ENCODE measurements at places on chromosomes 16 and 17. TPM values are rescaled to one million over a fixed set of nuclear protein-coding genes. Genes with fewer than 3 reads are reported as not detected.

- no peak for DNase-seq
These were observed 11.0 kb upstream of the CRISPLD2 start for GRCh38 chr16:84808826-84809225.

- no peak for DNase-seq
These were observed 126.4 kb downstream of the USP22 start for GRCh38 chr17:20916383-20916782.

- peak; percentile 39 for DNase-seq
These were observed 376.5 kb downstream of the CDH11 start for GRCh38 chr16:64745258-64745930.

The CMTM1 gene
- polyA plus RNA-seq: 8.2 TPM

- no peak for DNase-seq
These were observed 6.9 kb downstream of the LMF1 start for GRCh38 chr16:963913-964312.

The CTRB1 gene
- polyA plus RNA-seq: not detected

DNA sequence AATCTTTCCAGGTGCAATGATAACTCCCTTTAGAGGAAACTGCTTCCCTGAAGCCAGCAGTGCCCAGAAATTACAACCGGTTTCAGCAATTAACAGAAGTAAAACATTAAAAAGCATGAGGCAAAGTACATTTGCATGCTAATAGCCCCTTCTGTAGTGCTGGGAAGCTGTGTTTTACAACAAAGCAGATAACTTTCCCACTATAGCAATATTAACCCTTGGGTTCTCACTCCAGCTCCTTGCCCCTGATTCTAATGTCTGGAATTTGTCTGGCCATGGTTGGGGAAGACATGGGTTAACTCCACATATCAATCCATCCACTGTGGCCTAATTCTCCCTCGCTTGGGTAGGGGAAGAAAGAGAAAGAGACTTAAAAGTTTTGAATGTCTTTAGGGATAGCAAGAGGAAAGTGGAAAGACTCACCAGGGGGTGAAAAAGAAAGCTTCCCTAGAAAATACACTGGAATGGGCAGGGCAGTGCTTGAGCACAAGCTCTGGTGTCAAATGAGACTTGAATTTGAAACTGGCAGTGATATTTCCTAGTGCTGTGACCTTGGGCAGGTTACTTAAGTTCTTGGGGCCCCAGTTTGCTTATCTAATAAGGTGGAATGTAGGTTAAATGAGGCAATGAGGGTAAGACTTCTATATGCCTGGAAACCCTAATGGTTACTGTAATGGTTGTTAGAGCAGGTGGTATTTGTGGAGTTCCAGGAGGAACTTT is 102.0 kb downstream of the SOX9 start:
- no peak for DNase-seq

- no peak for DNase-seq
These were observed 86.3 kb downstream of the DYNLRB2 start for GRCh38 chr16:80627108-80627507.

The PPY gene
- polyA plus RNA-seq: 0.19 TPM

DNA sequence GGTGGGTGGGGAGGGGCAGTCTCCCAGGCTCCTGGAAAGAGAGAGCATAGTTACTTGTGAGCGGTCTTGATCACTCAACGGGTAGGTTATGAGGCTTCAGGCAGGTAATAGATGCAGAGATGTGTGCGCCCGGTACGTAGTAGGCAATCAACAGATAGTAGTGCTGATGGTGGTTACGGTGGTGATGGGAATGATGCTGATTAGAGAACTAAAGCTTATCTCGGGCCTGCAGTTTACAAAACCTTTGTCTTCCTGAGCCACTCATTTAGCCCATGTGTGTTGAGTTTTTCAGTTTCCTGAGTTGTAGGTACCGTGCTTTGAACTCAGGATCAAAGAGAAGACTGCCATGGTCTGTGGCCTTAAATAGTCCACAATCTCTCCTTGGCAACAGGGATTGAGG is 401.0 kb downstream of the SNX29 start:
- no peak for DNase-seq

The TP53TG3F gene
- not detected for polyA plus RNA-seq

- no peak for DNase-seq
These were observed 160.6 kb upstream of the RPL38 start for GRCh38 chr17:74042744-74043486.

GRCh38 chr16:70378869-70379493 is 32.3 kb downstream of the DDX19A start:
- no peak for DNase-seq

DNA sequence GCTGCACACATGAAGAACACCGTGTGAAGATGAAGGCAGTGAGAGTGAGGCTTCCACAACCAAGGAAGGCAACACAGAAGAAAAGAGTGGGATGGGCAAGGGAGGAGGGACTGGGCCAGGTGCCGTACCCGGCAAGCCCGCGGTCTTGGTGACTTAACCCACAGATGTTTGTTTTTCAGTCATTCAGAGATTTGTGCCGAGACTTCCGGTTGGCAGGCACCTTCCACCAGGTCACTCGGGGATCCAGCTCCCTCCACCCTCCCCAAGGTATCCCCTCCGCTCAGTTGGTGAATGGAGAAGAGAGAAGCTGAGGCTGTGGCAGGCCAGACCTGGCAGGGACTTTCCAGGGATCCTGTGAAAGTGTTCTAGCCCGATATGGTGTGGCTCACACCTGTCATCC is 4.9 kb upstream of the KREMEN2 start:
- DNase-seq: no peak

The CDH3 gene
- polyA plus RNA-seq: 67.6 TPM

- DNase-seq: peak; percentile 78
These were observed 25.7 kb downstream of the MRC2 start for GRCh38 chr17:62653002-62653825.

DNA sequence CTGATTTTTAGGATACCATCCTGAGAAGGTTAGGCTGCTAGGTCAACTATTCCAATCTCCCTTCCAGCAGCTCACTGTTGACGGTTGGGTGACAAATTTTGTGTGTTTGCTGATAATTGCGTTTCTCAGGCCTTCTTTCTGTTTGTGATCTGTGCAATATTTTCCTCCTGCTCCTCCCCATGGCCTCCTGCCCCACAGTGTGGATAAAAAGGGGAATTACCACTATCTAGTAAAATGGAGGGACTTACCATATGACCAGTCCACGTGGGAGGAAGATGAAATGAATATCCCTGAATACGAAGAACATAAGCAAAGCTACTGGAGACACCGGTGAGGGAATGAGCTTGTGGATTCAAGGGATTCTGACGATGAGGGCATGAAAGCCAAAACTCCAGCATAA is 9.2 kb downstream of the CHD3 start:
- peak; percentile 34 for DNase-seq

DNA sequence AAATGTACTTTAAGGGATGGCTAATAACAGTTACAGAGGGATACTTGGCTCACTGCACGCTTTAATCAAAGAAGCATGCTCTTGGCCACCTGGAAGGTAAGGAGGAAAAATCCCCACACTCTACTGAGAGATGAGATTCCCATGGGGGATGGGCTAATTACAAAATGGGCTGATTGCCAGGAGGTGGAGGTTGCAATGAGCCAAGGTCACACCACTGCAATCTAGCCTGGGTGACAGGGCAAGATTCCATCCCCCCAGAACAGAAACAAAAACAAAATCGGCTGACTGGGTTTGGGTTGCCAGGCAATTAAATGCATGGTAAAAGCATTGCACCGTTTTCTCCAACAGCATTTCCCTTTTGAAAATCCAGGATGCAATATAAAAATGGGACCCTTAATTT is 18.0 kb downstream of the N4BP1 start:
- no peak for DNase-seq

DNA sequence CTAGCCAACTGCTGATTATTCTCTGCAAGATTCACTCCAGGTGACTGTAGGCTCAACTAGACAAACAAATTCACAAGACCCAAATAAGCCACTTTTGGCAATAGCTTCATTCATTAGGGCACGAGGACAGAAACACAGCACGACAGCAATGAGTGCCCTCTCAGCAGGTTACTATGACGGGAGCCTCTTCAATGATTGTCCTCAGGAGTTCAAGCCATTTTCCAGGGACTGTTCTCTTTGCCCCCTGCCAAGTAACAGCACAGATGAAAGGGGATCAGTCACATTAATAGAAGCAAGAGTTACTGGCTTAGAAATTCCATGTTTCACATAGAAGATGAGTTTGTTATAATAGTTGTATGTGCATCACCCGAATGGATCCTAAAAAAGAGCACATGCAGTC is 712.2 kb downstream of the CDH8 start:
- DNase-seq: no peak

DNA sequence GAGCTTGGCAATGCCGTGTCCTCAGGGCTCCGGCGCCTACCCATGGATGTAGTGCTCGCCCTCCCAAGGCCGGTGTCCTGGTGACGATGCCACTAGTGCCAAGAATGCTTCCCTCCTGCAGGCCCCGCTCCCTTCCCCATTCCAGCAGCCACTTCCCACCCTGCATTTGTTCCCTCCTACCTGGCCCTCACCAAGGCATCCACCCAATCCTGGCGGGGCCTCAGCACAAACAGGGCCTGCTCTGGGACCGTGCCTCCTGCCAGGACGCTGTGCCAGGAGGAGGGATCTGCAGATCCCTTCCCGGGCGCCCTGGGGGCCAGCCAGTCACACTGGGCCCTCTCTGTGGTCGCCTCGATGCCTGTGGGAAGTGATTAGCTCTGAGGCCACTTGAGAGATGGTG is 25.1 kb downstream of the ABR start:
- DNase-seq: no peak

The FOXL1 gene
- 15.1 TPM for polyA plus RNA-seq

The DCUN1D3 gene
- polyA plus RNA-seq: 12.3 TPM

- DNase-seq: no peak
These were observed 106.2 kb downstream of the BRIP1 start for GRCh38 chr17:61757168-61757567.

DNA sequence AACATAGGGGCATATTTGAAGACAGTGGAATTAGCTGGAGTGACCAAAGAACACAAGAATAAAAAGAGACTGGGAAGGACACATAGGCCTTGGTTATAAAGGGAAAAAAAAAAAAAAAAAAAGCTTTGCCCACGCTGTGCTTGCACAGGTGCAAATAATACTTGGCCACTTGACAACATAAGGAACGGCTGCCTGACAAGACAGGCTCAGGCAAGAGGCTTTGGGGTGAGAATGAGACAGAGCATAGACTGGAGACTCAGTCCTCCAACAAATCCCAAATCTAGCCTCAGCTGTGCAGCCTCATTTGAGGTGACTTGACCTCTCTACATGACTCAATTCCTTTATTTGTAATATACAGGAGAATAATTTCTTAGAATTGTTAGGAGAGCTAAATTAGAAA is 332.8 kb upstream of the DYNLRB2 start:
- no peak for DNase-seq

The CACNG1 gene
- polyA plus RNA-seq: not detected

- no peak for DNase-seq
These were observed at the start of gene YBX2 for GRCh38 chr17:7294614-7295153. YBX2 (minus strand) TSS chr17:7294639; CDS start chr17:7294500, 139 bp downstream.

- DNase-seq: peak; percentile 44
These were observed 26.6 kb upstream of the KCNG4 start for GRCh38 chr16:84266451-84266850.

DNA sequence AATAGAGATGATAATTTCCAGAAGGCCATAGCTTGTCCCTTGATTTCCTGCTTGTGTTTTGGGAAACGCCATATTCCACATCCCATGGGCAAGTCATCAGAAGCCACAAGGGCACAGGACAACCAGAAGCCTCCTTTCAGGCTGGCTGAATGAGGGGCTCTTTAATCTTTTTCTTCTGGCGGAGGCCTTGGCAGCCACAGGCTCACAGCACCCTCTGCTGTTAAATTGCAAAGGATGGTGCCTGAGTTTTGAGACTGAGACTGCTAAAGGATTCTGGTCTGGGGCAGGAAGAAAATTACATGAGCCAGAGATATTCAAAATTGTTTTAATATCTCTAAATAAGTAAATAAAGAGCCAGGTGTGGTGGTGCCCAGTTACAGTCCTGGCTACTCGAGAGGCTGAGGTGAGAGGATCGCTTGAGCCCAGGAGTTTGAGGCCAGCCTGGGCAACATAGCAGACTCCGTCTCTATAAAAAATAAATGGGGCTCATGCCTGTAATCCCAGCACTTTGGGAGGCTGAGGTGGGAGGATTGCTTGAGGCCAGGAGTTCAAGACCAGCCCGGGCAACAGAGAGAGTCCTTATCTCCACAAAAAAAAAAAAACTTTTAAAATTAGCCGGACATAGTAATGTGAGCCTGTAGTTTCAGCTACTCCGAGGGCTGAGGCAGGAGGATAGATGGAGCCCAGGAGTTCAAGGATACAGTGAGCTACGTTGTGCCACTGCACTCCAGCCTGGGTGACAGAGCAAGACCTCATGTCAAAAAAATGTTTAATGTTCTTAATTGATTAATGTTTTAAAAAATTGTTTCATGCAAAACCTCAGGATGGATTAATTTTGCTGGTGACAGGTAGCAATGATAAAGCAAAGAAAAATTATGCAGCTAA is 26.3 kb downstream of the AARSD1 start:
- peak; percentile 47 for DNase-seq

DNA sequence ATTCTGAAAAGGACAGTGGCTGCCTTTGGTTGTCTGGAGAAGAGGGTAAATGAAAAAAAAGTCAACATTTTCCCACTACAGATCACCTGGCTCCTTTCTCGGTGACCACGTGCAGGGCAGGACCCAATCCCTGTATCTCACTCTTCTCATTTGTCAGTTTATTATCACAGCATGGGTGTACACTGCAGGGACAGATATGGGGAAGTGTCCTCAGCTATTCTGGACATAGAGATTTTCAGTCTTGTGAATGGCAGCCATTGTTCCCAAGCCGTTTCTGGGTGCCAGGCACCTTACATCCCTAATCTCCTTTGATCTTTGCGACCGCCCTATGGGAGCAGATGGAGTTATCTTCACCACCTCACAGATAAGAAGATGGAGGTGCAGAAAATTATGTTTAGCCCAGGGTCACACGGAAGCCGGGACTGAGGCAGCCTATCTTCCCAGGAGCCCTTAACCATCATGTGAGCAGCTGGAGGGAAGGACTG is 7.2 kb downstream of the ADORA2B start:
- DNase-seq: no peak

- no peak for DNase-seq
These were observed 111.1 kb downstream of the VPS53 start for GRCh38 chr17:603406-604114.

- no peak for DNase-seq
These were observed 39.3 kb downstream of the CHCT1 start for GRCh38 chr17:60461584-60461983.

DNA sequence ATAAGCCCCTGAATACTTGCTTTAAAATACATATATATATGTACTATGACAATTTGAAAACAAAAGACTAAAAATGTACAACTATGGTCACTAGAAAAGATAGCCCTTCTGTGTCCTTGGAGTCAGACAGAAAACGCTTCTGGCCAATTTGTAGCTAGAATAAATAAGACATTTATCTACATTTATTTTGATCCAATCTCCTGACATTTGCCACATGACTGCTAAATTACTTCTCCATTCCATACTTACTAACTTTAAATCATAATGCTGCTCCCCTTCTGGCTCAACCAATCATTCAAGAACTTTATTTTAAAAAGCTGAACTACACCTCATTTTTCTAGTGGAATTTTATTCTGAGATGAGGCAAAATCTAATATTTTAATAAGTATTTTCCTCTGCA is 65.8 kb downstream of the CYTH1 start:
- no peak for DNase-seq

GRCh38 chr17:45787044-45787443 is 2.9 kb downstream of the CRHR1 start:
- DNase-seq: no peak

- DNase-seq: no peak
These were observed 67.8 kb downstream of the GP2 start for GRCh38 chr16:20259541-20259940.

The OTOP3 gene
- polyA plus RNA-seq: not detected
